ENCODE measurements at places on chromosomes 2 and 18.

- no peak for DNase-seq
Observed at GRCh38 chr2:154193246-154193645, 321.5 kb downstream of the GALNT13 start.

DNA sequence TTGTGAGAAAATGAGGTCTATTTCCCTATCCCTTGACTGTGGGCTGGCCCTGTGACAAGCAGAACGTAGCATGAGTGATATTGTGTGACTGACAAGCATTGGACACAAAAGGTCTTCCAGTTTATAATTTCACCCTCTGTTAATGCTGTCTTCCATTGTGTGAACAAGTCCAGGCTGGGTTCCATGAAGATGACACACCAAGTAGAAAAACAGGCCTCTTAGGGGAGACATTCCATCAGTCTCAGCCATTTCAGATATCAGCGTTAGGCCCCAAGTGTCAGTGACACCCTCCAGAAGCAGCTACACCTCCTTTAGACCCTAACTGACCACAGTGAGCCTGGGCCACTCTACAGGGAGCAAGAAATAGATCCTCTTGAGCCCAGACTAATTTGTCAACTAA is 511.3 kb downstream of the FBXO15 start:
- DNase-seq = no peak

- DNase-seq = no peak
Observed at GRCh38 chr2:237227592-237228280, 142.0 kb downstream of the COPS8 start.

- DNase-seq = no peak
Observed at GRCh38 chr2:231923010-231923344, 3.2 kb downstream of the NPPC start.

DNA sequence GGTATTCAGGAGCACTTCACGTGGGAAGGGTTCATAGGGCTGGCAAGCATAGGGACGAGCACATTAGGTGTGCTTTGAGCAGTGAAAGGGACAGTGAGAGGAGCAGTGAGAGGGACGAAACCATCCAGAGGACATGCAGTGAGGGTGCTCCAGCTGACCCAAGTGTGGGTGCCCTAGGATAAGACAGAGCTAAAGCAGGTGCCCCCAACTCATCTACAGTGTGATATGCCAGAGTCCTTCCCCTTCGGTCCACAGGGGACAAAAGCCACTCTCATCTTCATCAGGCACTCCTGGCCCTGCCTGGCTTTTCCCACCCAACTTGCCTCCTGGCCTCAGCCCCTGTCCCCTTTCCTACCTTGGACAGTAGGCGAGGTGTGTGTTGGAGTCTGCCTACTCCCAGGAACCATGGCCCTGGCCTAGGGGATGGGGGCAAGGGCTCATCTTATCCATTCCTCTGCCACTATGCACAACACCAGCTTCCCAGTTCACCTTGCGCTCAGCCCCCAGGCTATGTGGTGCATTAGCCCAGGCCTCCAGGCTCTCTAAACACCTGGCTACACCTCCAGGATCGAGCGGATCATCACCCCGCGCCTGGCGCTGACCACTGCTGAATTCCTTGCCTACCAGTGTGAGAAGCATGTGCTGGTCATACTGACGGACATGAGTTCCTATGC is 16.1 kb upstream of the ANKRD53 start:
- DNase-seq = no peak

- no peak for DNase-seq
Observed at GRCh38 chr18:46400449-46400848, 256.6 kb downstream of the LOXHD1 start.

DNA sequence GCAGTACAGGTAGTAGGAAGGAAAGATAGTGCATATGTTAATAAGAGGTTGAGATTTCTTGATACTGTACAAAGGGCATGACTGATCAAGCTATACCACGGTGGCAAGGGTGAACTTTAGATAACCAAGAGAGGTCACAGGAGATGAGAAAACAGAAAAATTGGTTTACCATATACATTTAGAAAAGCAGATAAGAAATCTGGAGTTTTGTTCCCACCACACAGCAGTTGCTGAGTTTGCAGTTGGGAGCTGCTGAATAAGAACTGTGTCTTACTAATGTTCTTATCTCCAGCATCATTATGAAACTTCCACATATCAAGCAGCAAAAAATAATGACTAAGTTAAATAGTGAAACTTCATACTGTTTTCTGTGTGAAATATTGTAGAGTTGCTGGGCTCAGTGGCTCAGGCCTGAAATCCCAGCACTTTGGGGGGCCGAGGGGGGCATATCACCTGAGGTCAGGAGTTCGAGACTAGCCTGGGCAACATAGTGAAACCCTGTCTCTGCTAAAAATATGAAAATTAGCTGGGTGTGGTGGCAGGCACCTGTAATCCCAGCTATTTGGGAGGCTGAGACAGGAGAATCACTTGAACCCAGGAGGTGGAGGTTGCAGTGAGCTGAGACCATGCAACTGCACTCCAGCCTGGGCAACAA is 12.0 kb upstream of the IMPACT start:
- DNase-seq = no peak

DNA sequence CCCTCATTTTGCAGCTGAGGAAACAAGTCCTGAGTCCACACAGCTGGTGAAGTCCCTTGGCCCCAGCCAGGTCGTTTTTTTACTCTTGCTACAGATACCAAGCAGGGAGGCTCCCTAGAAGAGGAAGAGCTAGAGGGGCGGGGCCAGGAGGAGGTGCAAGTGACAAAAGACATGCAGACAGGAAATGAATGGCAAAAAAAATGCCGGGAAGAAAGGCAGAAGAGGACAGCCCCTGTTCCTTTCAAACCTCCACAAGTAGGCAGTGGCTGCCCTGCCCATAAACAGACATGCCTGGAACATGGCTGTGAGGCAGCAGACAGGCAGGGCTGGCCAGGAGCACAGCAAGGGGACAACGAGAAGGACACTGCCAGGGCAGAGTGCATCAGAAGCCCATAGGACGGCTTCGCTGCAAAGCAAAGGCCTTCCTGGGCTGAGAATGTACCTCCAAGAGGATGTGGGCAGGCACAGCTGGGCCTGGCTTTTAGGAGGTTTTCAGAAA is 108.7 kb downstream of the ZBTB7C start:
- DNase-seq = no peak

- no peak for DNase-seq
Observed at GRCh38 chr2:63432373-63432772, 155.9 kb downstream of the WDPCP start.

DNA sequence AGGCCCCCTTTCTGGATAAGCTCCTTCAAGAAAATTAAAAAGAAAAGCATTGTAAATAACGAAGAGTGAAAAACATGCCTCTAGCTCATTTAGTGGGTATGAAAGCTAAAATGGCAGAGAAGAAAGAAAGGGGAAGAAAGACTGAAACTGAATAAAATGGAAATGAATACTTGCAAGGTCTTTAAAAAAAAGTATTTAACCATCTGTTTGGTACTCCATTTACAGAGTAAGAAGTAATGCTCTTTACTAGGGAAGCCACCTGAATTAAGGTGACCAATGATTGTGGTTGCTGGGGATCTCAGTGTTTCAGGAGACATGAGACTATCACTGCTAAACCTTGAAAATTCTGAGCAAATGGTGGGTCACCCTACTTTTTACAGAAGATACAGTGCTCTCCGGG is 17.7 kb upstream of the ARL5A start:
- no peak for DNase-seq

- DNase-seq = no peak
Observed at GRCh38 chr2:160271171-160272086, 71.4 kb upstream of the ITGB6 start.

- DNase-seq = no peak
Observed at GRCh38 chr2:119431976-119432850, 559 bp downstream of the TMEM37 start.

DNA sequence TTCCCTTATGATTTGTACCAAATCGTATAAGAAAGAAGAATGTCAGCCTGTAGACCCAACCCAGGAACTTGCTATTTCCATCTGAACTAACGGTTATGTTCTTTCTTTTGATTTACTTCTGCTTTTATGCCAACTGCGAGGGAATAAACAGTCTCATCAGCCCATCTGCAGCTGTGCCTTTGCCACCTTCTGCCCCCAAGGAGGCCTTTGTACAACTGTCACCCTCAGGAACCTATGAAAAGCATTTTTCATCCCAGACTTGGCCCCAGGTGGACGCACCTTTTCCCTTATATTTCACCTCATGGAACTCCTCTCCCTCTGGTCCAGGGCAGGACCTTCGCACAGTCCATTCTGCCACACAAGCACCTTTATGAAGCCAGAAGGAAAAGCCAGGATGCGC is 109.8 kb downstream of the AOX1 start:
- no peak for DNase-seq

DNA sequence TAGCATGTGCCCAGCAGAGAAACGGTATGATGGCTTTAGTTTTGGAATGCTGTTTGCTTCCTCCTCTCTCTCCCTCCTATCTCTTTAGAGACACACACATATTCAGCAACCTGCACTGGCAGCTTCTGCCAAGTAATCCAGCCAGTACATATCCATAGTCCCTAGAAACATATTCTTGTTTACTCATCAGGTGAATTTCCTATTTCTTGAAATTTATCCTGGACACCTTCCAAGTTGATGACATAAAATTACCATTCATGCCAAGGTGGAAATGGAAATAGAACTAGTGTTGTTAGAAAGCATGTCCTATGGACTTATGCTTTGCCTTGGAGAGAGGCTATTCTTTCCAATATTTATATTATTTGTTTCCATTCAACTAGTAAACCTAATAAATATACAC is 50.9 kb upstream of the RGPD4 start:
- DNase-seq = no peak

- DNase-seq = no peak
Observed at GRCh38 chr2:101846973-101847372, 144.8 kb upstream of the IL1R2 start.

- DNase-seq = no peak
Observed at GRCh38 chr2:85799215-85799956, 45.6 kb downstream of the ATOH8 start.

DNA sequence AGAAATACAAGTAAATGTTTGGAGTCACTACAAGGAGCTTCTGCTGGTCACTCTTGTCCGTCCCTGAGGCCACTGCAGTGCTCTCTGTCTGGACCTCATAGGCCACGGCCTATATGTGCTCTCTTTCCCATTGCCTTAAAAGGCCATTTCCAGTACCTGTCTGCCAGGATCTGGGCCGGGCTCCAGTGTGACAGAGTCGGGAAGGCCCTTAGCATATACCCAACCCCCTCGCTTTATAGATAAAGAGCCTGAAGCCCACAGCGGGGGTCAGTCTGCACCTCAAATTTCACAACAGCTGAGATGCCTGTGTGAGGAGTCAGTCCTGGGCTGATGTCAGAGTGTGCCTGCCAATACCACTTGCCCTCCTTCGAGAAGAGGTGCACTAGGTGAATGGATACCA is 39.9 kb downstream of the ADD2 start:
- no peak for DNase-seq

DNA sequence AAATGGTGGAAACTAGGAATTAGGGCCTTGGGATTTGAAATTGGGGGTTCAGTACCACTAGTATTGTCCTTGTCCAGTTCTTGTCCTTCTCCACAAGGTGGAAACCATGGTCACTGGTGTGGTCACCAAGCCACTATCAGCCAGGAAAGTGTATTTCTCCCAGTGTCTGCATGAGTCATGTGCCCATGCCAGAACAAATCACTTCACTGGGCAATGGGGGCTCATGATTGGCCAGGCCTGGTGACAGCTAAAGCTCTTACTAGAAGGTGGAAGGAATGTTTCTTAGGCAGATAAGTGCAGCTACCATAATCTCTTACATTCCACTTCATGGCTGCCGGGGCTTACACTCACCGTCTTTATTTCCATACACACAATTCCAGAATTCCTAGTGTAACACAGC is 124.8 kb upstream of the TACR1 start:
- DNase-seq = no peak

GRCh38 chr18:51563396-51563795 is 365.9 kb upstream of the MEX3C start:
- no peak for DNase-seq

GRCh38 chr18:61817086-61817485 is 75.7 kb downstream of the RNF152 start:
- no peak for DNase-seq

- DNase-seq = no peak
Observed at GRCh38 chr18:11284811-11285210, 135.4 kb upstream of the PIEZO2 start.

GRCh38 chr2:36461039-36461681 is 105.6 kb downstream of the CRIM1 start:
- DNase-seq = peak; percentile 23

GRCh38 chr18:991441-991840 is 86.8 kb downstream of the ADCYAP1 start:
- no peak for DNase-seq

- peak; percentile 10 for DNase-seq
Observed at GRCh38 chr2:37561615-37562569, 109.5 kb downstream of the CDC42EP3 start.

- DNase-seq = no peak
Observed at GRCh38 chr2:1889099-1889650, 144.9 kb upstream of the PXDN start.

GRCh38 chr18:75530566-75531211 is 103.2 kb upstream of the SMIM21 start:
- no peak for DNase-seq

DNA sequence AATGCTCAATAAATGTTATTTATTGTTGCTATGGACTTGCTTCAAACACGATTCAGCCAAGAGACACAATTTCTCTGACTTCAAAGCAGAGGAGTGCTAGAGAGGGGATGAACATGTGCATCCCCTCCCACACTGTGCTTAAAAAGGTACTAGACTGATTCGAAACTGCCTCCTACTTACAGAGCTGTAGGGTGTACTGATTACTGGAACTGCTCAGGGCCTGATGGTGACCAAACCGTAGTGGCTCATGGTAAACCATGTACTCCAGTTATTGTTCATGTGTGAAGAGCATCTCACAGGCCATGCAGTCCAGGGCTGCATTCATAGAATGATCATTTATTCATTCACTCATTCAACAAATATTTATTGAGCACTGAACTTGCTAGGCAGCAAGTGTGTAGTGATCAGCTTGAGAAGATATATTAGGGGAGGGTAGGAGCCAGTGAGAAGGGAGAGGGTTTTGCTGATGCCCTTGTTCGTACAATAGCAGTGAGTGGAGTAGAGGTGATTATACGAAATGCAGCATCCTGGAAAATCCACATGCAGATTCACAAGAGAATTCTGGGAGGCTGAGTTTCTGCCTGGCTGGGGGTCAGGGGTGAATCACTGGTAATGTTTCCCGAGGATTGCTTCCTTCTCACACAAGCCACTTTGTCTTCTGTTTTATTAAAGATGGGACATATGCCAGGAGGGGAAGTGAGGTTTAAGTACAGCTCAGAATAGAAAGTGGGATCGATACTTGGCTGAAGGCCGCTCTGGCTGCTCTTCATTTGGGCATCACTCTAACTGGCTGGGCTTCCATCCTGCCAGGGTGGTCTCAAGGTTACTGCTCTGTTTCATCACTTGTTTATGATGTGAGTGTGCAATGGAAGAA is 245.4 kb downstream of the RAD51AP2 start:
- no peak for DNase-seq

- DNase-seq = no peak
Observed at GRCh38 chr2:142938240-142938639, 60.8 kb downstream of the KYNU start.

DNA sequence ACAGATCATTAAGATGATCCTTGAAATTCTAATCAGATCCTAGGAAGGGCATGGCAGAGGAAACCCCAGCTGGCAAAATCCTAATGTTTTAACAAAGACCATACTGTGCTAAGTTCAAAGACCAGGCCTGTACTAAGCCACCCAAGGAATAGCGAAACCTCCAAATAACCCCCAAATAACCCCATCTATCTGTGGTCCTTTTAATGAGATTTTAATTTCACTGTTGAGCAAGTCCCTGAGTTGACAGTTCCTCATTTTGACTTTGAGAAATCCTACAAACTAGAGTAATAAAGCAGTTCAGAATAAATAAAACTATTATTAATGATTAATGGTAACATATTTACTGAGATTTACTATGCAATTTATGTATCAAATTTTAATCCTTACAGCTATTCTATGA is 259.8 kb downstream of the STK39 start:
- DNase-seq = no peak
